A673 (cell line): ENCODE measurements at places on chromosomes 6 and 20. TPM values are rescaled to one million over a fixed set of nuclear protein-coding genes. Genes with fewer than 3 reads are reported as not detected.
A peak's percentile ranks its signal among the peaks of the same experiment; 100 is the strongest.

VGLL2 gene
- not detected in 2 replicates for total RNA-seq

DYNLT1 gene
- total RNA-seq = 137 and 138 TPM in 2 replicates

TCF19 gene
- total RNA-seq = 31.8 and 39.1 TPM in 2 replicates

SRSF12 gene
- total RNA-seq = 14.3 and 14.5 TPM in 2 replicates

GRCh38 chr20:7348253-7348652, 580.8 kb downstream of the BMP2 start:
- H3K27ac ChIP-seq = no peak overlapping the region
- no peaks in the 10 kb centered on the region for H3K4me1 ChIP-seq
- no peaks in the 10 kb centered on the region for H3K36me3 ChIP-seq

DNA sequence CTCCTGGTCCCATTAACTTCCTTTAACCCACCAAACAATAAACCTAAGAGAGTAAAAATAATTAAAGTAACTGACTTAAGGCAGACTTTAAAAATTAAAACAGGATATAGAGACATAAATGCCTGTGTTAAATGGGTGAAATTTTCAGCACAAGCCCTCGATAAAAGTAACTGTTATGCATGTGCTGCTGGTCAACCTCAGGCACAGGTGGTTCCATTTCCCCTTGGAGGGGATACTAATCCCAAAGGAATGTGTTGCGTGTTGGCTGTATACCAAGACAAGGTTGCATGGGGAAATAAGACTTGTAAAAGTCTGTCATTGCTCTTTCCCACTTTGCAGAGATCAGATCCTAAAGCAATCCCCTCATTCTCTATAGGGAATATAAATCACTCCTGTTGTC, 25.8 kb downstream of the HLA-A start:
- no peaks in the 10 kb centered on the region for H3K27me3 ChIP-seq
- H3K27ac ChIP-seq = no peak overlapping the region
- no peak overlapping the region for H3K4me3 ChIP-seq
- peaks cover 42% of the 10 kb centered on the region for H3K4me1 ChIP-seq

DNA sequence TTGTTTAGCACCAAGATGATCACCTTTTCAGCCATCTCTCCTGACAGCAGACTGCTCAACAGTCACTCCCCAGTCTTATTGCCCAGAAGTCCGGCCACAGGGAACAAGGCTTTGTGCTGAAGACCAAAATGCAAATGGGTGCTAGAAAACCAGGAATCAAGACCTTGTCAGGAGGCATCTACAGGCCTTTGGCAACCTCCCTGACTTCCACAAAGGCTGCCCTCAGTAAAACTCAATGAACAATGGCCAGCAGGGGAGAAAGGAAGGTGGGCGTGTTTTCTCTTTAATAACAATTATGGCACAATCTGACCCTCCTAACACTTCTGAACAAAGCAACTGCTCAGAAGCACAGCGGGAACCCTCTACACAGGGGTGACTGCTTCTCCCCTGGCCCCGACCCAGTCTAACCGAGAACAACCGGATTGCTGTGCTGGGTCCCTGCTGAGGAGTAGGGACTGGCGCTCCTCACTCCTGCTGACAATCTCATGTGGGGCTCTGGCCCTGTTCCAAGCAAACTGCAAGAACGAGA, 41.6 kb downstream of the PLCG1 start:
- DNase-seq = peak; percentile 83
- H3K27ac ChIP-seq = peak overlapping the region; percentile 6
- H3K4me3 ChIP-seq = no peak overlapping the region

- no peak overlapping the region for H3K27ac ChIP-seq
- peak; percentile 4 for DNase-seq
- H3K4me3 ChIP-seq = no peak overlapping the region
- H3K27me3 ChIP-seq = no peaks in the 10 kb centered on the region
- no peaks in the 10 kb centered on the region for H3K4me1 ChIP-seq
These were observed 35.1 kb downstream of the PLCB4 start for GRCh38 chr20:9103955-9104354.

- H3K36me3 ChIP-seq = no peaks in the 10 kb centered on the region
- no peak overlapping the region for H3K4me3 ChIP-seq
- DNase-seq = no peak
- peaks cover 63% of the 10 kb centered on the region for H3K27me3 ChIP-seq
- H3K27ac ChIP-seq = no peak overlapping the region
These were observed 61.9 kb downstream of the GJA10 start for GRCh38 chr6:89956182-89956581.

DNA sequence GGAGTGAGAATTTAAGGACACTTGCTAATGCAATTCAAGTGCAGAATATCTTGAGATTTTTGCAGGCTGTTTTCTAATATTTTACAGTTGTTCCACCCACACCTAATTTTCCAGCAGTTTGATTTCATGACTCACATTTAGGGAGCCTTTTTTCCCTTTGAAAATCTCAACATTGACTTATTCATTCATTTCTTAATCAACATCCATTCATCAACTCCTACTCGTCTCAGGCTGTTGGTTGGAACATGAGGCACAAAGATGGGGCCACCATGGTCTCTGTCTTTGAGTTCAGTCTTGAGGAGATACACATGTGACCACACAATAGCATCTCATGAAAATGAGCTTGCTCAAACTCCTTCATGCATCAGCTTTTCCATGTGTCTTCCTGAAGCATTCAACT, 135.6 kb downstream of the UNC5CL start:
- no peak overlapping the region for H3K27ac ChIP-seq
- DNase-seq = no peak
- H3K36me3 ChIP-seq = no peaks in the 10 kb centered on the region
- no peaks in the 10 kb centered on the region for H3K4me1 ChIP-seq
- no peak overlapping the region for H3K4me3 ChIP-seq
- H3K27me3 ChIP-seq = no peaks in the 10 kb centered on the region
